ENCODE measurements at places on chromosomes 6 and 20. TPM values are rescaled to one million over a fixed set of nuclear protein-coding genes. Genes with fewer than 3 reads are reported as not detected.
A peak's percentile ranks its signal among the peaks of the same experiment; 100 is the strongest.

- DNase-seq, result no peak
Measured at GRCh38 chr6:134468633-134469032, 150.7 kb upstream of the SGK1 start.

- no peak for DNase-seq
Measured at GRCh38 chr6:52647199-52647598, 23.7 kb upstream of the TMEM14A start.

DNA sequence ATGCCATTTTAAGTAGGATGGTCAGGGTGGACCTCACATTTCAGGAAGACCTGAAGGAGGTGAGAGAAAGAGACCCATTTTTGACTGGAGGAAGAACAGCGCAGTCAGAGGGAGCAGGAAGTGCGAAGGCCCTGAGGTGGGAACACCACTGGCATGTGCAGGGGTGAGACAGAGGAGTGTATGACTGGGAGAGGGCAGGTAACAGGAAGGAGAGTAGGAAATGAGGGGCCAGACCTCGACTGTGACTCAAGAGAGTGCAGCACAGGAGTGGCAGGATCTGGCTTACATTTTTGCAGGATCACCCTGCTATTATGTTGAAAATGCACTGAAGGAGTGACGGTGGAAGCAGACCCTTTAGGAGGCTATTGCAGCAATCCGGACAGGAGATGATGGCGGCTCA lies 117.7 kb upstream of the CDYL start:
- DNase-seq, result no peak

DNA sequence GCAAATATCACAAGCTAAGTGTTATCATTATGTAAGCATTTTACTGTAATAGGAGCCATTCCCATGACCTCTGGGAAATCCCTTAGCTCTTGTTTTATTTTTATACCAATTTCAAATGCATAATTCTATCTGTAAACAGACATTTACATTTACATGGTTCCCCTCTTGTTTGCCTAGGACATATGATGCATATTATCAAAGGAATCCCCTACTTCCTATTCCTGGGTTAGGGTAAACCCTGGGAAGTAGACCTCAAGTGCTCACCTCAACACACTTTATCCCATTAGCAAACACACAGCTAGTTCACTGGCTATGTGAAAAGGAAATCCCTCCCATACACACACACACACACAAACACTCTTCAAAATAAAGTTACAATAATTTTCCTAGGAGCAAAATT lies 27.1 kb downstream of the PDE10A start:
- DNase-seq, result no peak

DNA sequence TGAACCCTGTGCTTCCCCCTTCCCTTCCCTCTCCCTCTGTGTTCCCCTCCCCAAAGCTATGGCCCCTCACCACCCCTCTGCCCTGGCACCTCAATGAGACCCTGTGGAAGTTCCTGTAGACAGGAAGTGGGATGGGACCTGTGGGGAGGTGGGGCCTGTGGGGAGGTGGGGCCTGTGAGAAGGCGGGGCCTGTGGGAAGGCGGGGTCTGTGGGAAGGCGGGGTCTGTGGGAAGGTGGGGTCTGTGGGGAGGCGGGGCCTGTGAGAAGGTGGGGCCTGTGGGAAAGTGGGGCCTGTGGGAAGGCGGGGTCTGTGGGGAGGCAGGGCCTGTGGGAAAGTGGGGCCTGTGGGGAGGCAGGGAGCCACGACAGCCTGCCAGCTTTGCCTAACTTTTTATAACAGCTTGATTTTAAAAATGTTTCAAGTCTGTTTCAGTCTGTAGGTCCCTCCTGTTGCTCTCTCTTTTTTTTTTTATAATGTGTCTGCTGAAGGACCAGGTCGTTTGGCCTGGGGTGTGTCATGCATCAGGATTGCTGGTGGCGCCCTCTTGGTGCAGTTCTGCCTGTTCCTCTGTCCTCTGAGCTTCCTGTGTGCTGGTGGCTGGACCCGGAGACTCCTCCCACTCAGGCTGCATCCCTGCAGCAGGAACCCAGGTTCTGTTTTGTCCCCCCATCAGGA lies 70.5 kb upstream of the SLCO4A1 start:
- no peak for DNase-seq

- DNase-seq, result no peak
Measured at GRCh38 chr6:143449082-143449713, 1.3 kb downstream of the ADAT2 start.

- no peak for DNase-seq
Measured at GRCh38 chr6:12490351-12490903, 200.3 kb downstream of the EDN1 start.

- no peak for DNase-seq
Measured at GRCh38 chr20:6489361-6490171, 277.9 kb upstream of the BMP2 start.

DNA sequence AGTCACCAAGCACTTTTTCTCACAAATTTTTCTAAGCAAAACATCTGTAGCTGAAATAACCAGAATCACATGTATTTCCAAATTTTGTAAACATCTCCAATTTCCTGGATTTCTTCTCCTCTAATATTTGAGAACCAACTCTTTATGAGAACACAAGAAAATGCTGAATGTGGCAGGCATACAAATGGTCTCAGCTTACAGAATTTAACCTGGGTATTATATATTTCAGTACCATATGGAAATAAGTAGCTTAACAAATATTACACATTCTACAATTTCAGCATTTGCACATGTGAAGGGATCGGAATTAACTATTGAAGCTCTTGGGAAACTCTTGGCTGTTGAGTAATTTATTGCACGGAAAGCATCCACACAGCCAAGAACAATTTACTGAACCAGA lies 92.5 kb downstream of the TBXT start:
- DNase-seq, result no peak

DNA sequence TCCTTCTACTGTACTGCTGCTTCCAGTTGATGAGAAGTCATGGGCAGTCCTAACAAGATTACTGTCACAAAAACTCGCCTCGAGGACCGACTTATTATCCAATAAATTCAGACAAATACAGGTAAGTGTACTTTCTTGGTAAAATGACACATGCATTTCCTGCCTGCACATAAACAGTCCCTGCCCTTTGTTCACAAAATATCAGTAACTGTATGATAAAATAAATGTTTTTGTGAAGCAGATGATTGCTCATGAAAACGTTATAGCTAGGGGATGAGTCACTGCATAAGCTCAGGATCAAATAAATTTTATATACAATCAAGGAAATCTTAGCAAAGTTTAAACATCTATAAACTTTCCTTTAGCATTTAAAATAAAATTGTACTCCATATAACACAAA lies 164.5 kb upstream of the RIPOR2 start:
- DNase-seq, result no peak

DNA sequence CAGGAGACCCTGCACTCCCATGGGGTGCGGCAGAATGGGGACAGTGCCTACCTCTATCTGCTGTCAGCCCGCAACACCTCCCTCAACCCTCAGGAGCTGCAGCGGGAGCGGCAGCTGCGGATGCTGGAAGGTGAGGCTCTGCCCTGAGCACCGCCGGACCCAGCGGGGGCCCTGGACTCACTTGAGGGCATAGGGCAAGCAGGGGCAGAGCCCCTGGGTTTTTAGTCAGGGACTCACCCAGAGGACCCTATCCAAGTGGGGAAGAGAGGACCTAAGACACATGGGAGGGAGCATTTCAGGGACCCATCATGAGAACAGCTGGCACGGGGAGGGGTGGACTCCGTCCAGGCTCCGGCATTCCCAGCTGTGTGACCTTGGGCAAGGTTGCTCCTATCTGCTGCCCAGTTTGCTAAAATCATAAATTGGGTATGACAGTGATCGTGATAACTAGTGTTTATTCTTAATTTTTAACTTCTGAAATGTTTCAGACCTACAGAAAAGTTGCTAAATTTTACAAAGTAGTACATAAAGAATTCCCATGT lies 9.8 kb downstream of the RBCK1 start:
- DNase-seq, result no peak

- no peak for DNase-seq
Measured at GRCh38 chr6:137024237-137024990, 20.4 kb downstream of the IL20RA start.

DNA sequence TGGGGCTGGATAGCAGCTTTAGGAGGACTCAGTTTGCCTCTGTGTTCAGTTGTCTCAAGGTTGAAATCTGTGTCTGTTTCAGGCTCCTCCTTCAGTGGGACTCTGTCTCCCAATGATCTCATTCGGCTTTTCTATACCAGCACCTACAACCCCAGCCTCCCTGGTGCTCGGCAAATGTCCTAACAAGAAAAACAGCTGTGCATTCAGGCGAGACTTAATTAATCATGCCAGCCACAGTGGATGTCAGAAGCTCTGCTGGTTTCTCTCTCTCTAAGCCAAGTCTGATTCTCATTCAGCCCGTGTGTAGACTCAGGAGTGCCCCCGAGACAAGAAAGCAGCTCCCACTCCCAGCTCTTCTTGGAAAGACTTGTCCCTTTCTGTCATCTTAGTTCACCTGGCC lies 46.8 kb downstream of the SUN5 start:
- DNase-seq, result no peak

DNA sequence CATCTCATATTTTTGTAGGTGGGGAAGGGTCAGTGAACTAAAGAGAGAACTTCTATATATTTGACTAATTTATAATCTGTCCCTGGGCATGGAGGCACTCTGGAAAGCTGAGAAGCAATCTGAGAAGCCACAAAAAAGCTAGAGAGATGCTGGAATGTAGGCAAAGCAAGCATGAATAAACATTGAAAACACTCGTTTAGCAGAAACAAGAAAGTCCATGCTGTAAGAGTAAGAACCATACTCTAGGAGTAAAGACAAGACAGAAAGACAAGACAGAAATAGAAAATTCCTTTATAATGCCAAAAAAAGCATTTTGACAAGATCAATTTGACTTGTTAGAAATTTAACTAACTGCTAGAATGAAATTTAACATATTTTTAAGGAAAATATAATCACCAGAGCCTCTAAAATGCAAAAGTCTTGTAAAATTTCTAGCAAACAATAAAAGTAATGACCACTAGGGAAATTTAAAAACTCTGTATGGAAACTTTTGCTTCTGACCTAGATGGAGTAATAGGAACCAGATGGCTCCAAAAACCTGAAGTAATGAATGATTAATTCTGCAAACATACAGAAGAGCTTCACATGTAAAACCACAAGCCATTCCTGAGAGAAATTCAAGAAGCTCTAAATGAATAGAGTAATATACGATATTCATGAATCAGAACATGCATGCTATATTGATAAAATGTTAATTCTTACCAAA lies 625.7 kb upstream of the PTCHD4 start:
- DNase-seq, result no peak

- peak; percentile 20 for DNase-seq
Measured at GRCh38 chr6:154359161-154359574, 2.6 kb upstream of the IPCEF1 start.

GRCh38 chr6:43570876-43571441 lies 4.9 kb downstream of the XPO5 start:
- DNase-seq, result no peak

PRKN gene
- 3.9 TPM for polyA plus RNA-seq

SCAND1 gene
- polyA plus RNA-seq, result 13.2 TPM

TRIM15 gene
- polyA plus RNA-seq, result not detected

DACT2 gene
- 1.1 TPM for polyA plus RNA-seq

DAAM2 gene
- 34.4 TPM for polyA plus RNA-seq

MMS22L gene
- 6.4 TPM for polyA plus RNA-seq

APOM gene
- 5.2 TPM for polyA plus RNA-seq

DDAH2 gene
- polyA plus RNA-seq, result 98.6 TPM
